Kidney glomerular epithelial cell (primary cell): ENCODE measurements at places on chromosomes 3 and 15.
A peak's percentile ranks its signal among the peaks of the same experiment; 100 is the strongest.

DNA sequence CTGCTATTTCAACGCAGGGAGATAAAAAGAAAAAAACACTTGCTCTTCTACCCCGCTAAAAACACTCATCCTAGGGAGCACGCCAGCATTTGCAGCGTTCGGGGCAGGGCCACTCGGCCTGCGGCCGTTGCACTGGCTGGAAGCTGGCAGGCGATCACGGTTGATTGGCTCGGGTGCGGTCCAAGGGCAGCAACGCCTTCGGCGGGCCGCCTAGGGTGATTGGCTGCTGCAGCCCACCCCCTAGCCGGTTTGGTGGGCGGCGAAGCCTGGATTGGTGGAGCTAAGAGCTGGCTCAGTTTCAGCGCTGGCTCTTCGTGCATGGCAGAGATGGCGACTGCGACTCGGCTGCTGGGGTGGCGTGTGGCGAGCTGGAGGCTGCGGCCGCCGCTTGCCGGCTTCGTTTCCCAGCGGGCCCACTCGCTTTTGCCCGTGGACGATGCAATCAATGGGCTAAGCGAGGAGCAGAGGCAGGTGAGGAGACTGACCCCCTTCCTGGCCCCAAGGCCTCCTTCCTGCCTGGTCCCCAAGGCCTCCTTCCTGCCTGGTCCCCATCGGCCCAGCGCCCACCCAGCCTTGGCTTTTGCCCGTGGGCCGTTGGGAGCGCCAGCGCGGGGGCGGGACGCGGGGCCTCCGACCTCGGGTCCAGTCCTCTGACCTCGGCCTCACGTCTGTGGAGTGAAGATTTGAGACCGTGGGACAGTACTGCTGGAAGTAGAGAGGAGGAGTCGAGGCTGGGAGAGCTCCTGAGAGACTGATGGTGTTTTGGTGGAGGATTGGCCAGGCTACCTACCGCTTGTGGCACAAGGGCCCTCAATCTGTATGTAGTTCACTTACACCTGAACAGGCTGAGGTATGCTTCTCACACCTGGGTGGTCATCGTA, at the start of gene IVD:
TSS of gene IVD (plus strand) at position 295 of the 881 bp plus-strand sequence. CDS start at position 328, 33 bp downstream.
- peak; percentile 89 for DNase-seq

DNA sequence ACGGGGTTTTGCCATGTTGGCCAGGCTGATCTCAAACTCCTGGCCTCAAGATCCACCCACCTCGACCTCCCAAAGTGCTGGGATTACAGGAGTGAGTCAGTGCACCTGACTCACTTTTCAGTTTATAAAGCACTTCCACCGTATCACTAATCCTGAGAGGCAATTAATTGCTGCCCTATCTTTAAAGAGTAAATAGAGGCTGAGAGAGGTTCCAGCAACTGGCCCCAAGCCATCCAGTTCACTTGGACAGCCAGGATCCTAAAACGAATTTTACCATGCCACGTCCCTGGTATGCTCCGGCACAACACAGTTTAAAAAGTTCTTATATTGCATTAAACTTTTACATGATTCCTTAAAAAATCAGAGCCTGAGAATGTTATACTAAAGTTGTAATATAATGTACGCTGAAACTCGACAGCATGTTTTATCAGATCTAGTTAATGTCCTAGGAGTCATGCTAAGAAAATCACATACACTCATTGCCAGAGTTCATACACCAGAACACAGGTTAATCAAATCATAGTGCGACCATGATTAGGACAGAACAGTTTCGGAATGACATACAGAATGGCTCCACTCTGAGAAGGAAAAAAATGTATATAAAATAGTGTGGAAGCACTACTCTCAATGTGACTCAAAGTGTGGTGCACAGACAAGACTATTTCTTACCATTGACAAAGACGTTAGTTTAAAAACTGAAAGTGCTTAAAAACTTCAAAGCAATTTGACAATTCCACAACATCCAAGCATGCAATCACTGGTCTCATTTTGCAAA, 125.4 kb downstream of the ULK4 start:
- no peak for DNase-seq

GRCh38 chr15:75923756-75924155, 20.1 kb downstream of the FBXO22 start:
- DNase-seq = no peak

GRCh38 chr15:63551400-63551799, 45.8 kb upstream of the FBXL22 start:
- DNase-seq = no peak

DNA sequence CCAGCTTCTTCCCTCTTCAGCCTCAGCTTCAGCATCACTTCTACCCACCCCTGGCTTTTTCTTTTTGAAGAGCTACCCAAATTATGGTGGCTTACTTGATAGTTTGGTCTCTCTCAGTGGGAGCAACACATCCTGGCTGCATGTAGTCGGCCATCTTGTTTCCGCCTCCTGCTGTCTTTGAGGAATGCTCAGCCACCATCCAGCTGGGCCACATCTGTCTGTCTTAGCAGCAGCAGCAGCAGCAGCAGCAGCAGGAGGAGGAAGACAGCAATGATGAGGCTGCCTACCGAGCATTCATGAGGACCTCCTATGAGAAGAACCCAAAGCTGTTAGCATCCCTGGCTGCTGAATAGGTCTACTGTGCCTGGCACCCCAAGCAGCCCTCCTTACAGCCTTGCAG, 19.7 kb downstream of the IL16 start:
- no peak for DNase-seq

DNA sequence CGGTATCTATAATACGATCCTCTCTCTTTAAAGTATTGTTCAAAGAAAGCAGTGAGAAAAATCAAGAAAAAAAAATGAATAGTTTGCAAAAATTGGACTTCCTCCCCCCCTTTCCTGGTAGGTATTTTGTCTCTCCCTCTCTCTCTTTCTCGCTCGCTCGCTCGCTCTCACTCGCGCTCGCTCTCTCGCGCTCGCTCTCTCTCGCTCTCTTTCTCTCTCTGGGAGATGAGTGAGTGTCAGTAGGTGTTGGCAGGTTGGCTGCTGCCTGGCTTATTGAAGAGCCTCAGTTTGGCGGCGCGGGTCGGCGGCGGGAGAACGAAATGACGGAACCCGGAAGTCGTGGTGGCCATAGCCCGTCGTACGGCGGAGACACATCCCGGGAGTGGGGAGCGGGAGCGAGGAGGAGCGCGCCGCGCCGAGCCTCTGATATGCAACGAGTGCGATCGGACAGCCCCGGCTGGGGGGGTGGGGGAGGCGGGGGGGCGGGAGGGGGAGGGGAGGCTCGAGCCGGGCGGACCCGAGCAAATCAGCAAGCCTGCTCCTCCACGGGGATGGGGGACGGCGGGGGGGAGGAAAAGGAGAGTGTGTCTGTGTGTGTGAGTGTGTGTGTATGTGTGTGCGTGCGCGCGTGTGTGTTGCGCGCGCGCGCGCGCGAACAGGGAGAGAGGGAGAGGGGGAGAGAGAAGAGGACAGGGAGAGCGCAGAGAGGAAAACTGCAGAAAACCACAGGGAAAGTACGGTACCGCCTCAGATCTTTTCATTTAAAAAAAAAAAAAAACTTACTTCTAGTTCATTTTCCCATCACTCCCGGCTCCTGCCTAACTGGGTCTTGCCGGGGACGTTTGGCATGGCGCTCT, at the start of gene MEIS2:
TSS of gene MEIS2 (minus strand) at position 441 of the 857 bp plus-strand sequence. CDS start 1,083 bp downstream, outside the sequence.
- DNase-seq = peak; percentile 80

GRCh38 chr15:70710714-70711113, 52.6 kb downstream of the UACA start:
- no peak for DNase-seq

- DNase-seq = no peak
These were observed 21.2 kb downstream of the ITPR1 start for GRCh38 chr3:4514321-4514720.

- DNase-seq = no peak
These were observed 248.0 kb upstream of the CNTN3 start for GRCh38 chr3:74862476-74862875.

GRCh38 chr3:172148241-172148640, 108.9 kb downstream of the FNDC3B start:
- DNase-seq = peak; percentile 13

DNA sequence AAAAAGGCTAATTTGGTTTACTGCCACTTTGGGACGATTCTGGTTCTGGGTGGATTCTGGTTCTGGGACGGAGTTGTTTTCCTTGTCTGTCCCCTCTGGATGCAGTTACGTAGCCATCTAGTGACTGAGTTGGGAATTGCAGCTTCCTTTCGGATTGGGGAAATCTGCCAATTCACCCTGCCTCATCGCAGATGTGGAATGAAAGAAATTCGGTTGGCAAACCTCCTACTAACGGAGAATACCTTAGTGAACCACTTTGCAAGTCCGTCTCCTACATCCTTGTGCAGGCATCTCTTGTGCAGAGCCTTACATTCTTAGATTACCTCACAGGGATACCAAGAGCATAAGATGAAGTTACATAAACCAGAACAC, 31.5 kb upstream of the AP4E1 start:
- DNase-seq = peak; percentile 95

DNA sequence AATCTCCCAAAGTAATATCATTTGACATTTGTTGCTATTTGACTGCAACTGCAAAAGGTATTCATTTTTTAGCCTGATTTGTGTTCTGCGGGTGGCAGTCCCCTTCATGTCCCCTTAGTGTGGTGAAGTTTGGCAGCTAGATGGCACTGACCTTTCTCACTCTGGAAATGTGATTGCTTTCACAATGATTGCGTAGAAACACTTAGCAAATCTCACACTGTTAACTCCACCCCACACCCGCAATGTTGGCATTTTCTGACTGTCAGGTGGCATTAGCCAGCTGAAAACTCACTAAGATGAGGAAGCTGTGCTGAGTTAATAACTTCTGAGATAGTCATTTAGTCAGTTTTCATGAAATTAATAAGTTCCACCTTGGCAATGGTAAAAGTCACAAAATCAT, 76.9 kb downstream of the TRIM69 start:
- DNase-seq = no peak

- peak; percentile 20 for DNase-seq
These were observed 124.6 kb upstream of the KCNAB1 start for GRCh38 chr3:155995525-155996370.
